Pancreas (tissue), 10 donors: ENCODE measurements at places on chromosomes 7 and 10.

DNA sequence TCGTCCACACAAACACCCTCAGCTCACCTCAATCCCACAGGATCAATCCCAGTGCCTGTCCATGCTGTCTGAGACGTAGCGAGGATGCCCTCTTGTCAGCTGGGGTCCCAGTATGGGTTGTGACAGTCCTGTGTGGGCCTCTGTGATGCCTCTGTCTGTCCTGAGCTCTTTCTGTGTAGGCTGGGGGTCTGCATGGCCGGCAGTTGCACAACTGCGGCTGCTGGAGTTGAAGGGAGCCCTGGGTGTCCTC is 12.4 kb downstream of the ANTXRL start:
- H3K4me1 ChIP-seq: no peaks in the 10 kb centered on the region
- no peak overlapping the region for H3K27ac ChIP-seq
- no peaks in the 10 kb centered on the region for H3K27me3 ChIP-seq
- no peaks in the 10 kb centered on the region for H3K36me3 ChIP-seq
- no peak overlapping the region for H3K4me3 ChIP-seq

DNA sequence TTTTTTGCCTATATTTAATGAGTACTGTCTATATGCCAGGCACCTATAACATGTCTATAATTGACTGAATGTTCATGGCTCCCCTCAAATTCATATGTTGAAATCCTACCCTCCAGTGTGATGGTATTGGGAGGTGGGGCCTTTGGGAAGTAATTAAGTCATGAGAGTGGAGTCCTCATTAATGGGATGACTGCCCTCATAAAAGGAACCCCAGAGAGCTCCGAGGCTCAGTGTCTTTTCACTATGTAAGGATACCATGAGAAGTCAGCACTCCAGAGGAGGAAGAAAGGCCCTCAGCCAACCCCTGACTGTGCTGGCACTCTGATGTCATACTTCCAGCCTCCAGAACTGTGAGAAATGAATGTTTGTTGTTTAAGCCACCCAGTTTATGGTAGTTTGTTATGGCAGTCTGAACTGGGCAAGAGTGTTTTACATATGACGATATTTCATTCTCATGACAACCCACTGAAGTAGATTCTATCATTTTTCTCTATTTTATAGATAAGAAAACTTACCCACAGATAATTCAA is 61.1 kb upstream of the PCGF5 start:
- DNase-seq: no peak
- no peaks in the 10 kb centered on the region for H3K4me1 ChIP-seq
- H3K27ac ChIP-seq: no peak overlapping the region
- H3K27me3 ChIP-seq: no peaks in the 10 kb centered on the region

GRCh38 chr10:88226071-88226659 is 357.0 kb downstream of the RNLS start:
- DNase-seq: no peak
- H3K27me3 ChIP-seq: no peaks in the 10 kb centered on the region
- H3K4me3 ChIP-seq: no peak overlapping the region
- H3K27ac ChIP-seq: no peak overlapping the region
- H3K4me1 ChIP-seq: peaks cover 14% of the 10 kb centered on the region

GRCh38 chr10:19658131-19658530 is 158.1 kb upstream of the PLXDC2 start:
- H3K36me3 ChIP-seq: no peaks in the 10 kb centered on the region
- H3K27me3 ChIP-seq: no peaks in the 10 kb centered on the region
- no peak for DNase-seq
- no peak overlapping the region for H3K4me3 ChIP-seq

DNA sequence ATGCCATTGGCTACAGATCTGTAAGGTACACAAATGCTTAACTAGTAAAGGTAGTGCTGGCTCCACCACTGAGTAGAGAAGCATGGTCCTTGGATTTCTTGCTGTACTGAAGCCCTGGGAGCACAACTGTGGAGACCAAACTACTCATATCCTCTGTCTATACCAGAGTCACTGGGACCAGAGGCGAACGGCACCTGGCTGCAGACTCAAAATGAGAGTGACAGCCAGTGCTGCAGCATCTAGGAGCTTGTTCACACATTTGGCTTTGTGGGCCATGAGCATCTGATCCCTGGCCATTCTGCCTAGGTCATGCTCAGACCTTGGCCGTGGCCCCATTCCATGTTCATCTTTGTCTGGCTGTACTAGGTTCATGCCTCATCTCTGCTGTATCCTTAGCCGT is 31.9 kb downstream of the LRRC18 start:
- H3K36me3 ChIP-seq: no peaks in the 10 kb centered on the region
- no peak for DNase-seq
- H3K4me1 ChIP-seq: no peaks in the 10 kb centered on the region
- H3K4me3 ChIP-seq: no peak overlapping the region

- no peak overlapping the region for H3K27ac ChIP-seq
- H3K36me3 ChIP-seq: peaks cover 22% of the 10 kb centered on the region
- no peaks in the 10 kb centered on the region for H3K27me3 ChIP-seq
Measured at GRCh38 chr7:55202150-55202913, 162.8 kb upstream of the LANCL2 start.

- no peaks in the 10 kb centered on the region for H3K36me3 ChIP-seq
- no peaks in the 10 kb centered on the region for H3K27me3 ChIP-seq
- no peak overlapping the region for H3K4me3 ChIP-seq
Measured at GRCh38 chr7:122258971-122259370, 45.6 kb downstream of the FEZF1 start.

GRCh38 chr7:107684947-107685463 is 24.4 kb downstream of the SLC26A4 start:
- no peak for DNase-seq
- H3K27ac ChIP-seq: no peak overlapping the region
- no peaks in the 10 kb centered on the region for H3K4me1 ChIP-seq
- no peaks in the 10 kb centered on the region for H3K36me3 ChIP-seq
- no peak overlapping the region for H3K4me3 ChIP-seq
- no peaks in the 10 kb centered on the region for H3K27me3 ChIP-seq

GRCh38 chr7:131623154-131623553 is 66.7 kb upstream of the PODXL start:
- no peak for DNase-seq
- no peaks in the 10 kb centered on the region for H3K4me1 ChIP-seq

GRCh38 chr10:101373063-101373462 is 19.1 kb downstream of the BTRC start:
- no peaks in the 10 kb centered on the region for H3K36me3 ChIP-seq
- no peaks in the 10 kb centered on the region for H3K4me1 ChIP-seq

DNA sequence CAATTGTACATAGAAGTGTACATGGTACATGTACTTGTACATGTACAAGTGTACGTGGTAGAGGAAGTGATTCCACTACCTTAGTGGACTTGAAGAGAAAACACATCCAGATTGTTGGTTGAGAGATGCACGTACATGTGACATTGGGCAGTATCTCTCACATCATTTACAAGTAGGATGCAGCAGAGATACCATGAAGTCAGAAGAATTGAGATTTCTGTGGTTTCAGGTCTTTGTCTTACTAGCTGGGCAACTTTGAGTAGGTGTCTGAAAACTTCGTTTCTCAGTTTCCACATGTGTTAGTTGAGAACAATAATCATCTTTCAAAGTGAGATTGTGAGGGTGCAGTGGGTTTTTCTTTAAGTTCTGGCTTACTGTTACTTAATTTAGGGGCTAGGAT is 21.5 kb downstream of the CLDN12 start:
- H3K4me3 ChIP-seq: no peak overlapping the region
- no peak for DNase-seq
- no peaks in the 10 kb centered on the region for H3K4me1 ChIP-seq
- H3K36me3 ChIP-seq: no peaks in the 10 kb centered on the region
- H3K27ac ChIP-seq: no peak overlapping the region

- H3K4me3 ChIP-seq: no peak overlapping the region
- no peaks in the 10 kb centered on the region for H3K36me3 ChIP-seq
- H3K4me1 ChIP-seq: no peaks in the 10 kb centered on the region
- no peaks in the 10 kb centered on the region for H3K27me3 ChIP-seq
- H3K27ac ChIP-seq: no peak overlapping the region
- no peak for DNase-seq
Measured at GRCh38 chr7:49635800-49636199, 137.6 kb upstream of the VWC2 start.

DNA sequence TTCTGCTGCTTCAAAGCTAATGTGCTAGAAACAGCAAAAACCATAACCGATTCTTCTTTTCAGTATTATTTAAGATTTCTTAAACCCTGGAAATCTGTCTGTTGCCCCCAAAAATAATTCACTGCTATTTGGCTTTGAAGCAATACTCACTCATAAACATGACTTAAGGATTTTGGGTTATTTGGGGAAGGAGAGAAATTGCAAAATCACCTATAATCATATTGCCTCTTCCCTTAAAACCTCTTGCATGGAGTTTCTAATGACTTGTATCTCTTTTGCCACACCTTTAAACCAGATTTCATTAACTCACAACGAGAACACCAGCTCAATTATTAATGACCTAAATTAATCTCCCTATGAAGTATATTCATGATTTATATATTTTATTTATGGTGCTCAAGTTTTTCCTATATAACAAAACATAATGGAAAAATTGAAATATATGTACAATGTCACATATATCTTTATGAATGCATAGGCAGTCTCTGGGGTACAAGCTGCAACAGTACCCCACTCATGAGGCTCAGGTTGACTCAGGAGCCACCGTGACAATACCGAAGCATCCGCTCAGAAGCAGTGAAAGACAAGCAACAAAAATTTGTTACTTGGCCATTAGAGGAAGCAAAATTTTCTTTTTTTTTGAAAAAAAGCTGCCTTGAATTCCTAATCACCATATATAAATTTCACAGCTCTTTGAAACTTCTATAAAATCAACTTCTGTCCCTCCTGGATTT is 3.0 kb downstream of the NAMPT start:
- no peaks in the 10 kb centered on the region for H3K36me3 ChIP-seq
- H3K4me3 ChIP-seq: no peak overlapping the region
- H3K27me3 ChIP-seq: no peaks in the 10 kb centered on the region
- H3K27ac ChIP-seq: peak overlapping the region; percentile 96
- peaks cover 8% of the 10 kb centered on the region for H3K4me1 ChIP-seq

- H3K27me3 ChIP-seq: no peaks in the 10 kb centered on the region
- no peak overlapping the region for H3K4me3 ChIP-seq
- no peaks in the 10 kb centered on the region for H3K4me1 ChIP-seq
- no peak for DNase-seq
- H3K36me3 ChIP-seq: no peaks in the 10 kb centered on the region
Measured at GRCh38 chr7:141203586-141203985, 129.7 kb downstream of the TMEM178B start.

DNA sequence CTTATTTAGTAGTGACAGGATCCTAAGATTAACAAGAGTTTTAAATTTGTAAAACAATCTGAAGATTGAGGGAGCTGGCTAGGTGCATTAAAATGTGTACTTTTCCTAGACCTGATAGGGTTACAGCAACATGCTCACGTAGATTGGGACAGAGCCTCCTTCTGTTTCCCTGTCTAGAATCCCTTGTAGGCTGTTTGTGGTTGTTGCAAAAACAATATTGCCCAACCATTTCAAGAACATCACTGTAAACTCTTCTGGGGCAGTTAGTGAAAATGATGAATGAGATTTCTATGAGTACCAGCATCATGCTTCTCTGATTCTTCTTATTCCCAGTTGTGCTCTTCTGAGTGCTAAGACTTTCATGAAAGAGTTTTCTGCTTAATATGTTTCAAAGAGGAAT is 14.7 kb upstream of the CPED1 start:
- no peaks in the 10 kb centered on the region for H3K27me3 ChIP-seq
- H3K4me1 ChIP-seq: no peaks in the 10 kb centered on the region
- H3K4me3 ChIP-seq: no peak overlapping the region
- peaks cover 18% of the 10 kb centered on the region for H3K36me3 ChIP-seq

GRCh38 chr10:29865700-29866355 is 193.6 kb downstream of the JCAD start:
- DNase-seq: no peak
- H3K4me3 ChIP-seq: no peak overlapping the region
- H3K4me1 ChIP-seq: no peaks in the 10 kb centered on the region
- H3K36me3 ChIP-seq: no peaks in the 10 kb centered on the region
- H3K27ac ChIP-seq: no peak overlapping the region

DNA sequence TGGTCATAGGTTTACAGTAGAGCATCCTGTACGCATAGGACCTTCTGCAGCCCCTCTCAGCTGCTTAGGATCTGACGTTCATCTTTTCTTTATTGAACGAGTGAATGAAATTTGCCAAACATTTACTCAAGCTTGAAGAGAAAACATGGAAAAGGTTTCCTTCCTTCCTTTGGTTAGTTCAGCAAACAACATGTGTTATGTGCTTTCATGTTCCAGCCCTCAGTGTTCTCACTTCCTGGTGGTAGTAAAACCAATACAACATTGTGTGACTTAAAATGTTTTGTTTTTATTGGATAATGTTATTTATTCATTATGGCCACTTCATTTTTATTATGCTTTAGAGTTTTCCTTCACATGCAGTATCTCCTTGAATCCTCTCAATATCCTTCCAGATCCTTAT is 1.4 kb upstream of the CDCA7L start:
- no peak overlapping the region for H3K4me3 ChIP-seq
- no peaks in the 10 kb centered on the region for H3K36me3 ChIP-seq
- no peak overlapping the region for H3K27ac ChIP-seq
- no peak for DNase-seq
- no peaks in the 10 kb centered on the region for H3K27me3 ChIP-seq

DNA sequence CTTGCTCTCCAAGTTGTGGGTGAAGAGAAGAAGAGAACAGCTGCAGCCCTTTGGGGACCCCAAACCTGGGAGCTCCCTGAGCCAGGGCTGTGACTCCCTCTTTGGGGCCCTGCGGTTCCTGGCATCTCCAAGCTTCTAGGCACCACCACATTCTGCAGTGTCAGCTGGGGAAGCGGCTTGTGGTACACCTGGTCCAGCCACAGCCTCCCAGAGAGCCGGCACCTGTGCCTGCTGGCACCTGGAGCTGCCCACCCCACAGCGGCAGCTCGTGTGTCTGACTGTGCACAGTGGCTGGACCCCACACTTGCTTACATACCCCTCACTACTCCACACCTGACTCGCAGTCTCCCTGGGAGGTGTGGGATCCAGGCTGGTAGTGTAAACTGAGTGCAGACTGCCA is 23.5 kb downstream of the FAM241B start:
- no peaks in the 10 kb centered on the region for H3K36me3 ChIP-seq
- H3K4me3 ChIP-seq: no peak overlapping the region
- H3K27me3 ChIP-seq: no peaks in the 10 kb centered on the region
- H3K27ac ChIP-seq: no peak overlapping the region

- H3K4me1 ChIP-seq: no peaks in the 10 kb centered on the region
- DNase-seq: no peak
- H3K27ac ChIP-seq: no peak overlapping the region
Measured at GRCh38 chr10:10722422-10722821, 295.2 kb upstream of the CELF2 start.
